Heart right ventricle (tissue), 16 donors: ENCODE measurements at places on chromosomes 13 and 19.

GRCh38 chr19:44931541-44931940 lies 10.5 kb upstream of the APOC4 start:
- DNase-seq = no peak

DNA sequence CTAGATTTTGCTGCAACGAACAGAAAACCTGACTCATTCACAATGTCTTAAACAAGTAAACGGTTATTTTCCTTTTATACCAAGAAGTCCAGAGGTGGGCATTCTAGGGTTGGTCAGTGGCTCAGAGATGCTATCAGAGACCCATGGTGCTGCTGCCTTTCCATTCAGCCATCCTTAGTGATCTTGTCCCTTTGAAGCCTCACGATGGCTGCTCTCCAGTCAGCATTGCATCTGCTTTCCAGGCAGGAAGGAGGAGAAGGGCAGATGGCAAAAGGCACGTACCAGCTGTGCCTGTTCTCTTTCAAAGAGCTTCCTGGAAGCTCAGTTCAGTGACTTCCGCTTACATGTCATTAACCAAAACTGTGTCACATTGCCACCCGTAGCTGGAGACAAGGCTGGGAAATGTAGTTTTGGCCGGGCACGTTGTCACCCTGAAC lies 30.1 kb downstream of the WDFY2 start:
- no peak for DNase-seq

DNA sequence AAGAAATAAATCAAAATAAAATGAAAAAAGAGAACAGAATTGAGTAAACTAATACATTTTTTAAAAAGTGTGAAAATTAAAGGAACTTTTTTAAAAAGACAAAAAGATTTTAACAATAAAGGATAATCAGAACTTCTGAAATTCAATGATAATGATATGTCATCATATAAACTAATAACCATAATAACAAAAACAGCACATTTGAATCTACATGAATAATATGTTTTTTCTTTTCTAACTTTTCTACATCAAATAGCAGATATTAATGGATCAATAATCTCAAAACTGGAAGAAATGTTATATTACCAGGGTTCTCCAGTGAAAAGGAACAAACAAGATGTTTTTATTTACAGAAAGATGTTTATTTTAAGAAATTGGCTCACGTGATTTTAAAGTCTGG lies 903.3 kb upstream of the MIR17HG start:
- no peak for DNase-seq

DNA sequence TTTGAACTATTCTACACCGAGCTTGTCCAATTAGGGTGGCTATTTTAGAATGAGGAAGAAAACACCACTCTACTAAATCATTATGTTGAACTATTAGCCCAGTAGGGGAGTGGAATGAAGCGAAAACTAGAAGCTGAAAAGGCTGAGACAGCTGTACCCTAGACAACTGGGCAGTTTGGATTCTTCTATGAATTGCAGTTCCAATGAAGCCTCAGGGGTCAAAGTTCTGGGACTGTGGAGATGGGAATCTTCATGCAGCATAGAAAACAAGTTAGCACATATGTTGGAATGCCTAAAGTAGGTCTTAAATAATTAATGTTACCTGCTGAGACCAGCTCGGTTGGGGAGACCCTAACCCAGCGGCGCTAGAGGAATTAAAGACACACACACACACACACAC lies 62.7 kb upstream of the ZNF726 start:
- no peak for DNase-seq

DNA sequence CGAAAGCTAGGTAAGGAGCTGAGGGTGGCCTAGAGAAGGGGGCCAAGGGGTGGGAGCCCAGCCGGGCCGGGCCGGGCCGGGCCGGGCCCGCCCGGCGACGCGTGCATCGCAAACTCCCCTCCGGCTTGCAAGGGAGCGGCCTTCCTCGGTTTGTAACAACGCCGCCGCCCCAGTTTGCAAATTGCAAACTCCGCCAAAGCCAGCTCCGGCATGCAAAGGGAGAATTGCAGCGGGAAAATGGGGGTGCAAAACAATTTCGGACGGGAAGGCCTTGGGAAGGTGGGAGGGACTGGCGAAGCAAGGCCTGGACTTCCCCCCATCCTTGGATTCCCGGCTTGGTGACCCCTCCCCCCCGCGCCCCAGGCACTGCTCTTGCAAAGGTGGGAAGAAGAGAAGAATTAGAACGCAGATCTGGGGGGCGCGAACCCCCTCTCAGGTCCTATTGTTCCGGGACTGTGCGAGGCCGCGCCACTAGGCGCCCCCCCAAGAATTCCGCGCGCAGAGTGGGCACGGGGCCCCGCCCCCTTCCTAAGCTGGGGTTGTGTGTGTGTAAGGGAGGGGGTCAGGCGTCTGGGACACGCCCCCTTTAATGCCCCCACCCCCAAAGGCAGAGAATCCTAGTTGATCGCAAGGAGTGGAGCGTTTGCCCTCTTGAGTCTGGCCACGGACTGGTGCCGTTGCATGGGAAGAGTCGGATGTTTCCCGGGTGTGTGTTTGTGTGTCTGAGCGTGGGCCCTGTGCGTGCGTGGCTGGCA lies 926 bp downstream of the PRR12 start:
- peak; percentile 42 for DNase-seq

GRCh38 chr13:46197299-46198048 lies 14.3 kb upstream of the LRRC63 start:
- DNase-seq = no peak

DNA sequence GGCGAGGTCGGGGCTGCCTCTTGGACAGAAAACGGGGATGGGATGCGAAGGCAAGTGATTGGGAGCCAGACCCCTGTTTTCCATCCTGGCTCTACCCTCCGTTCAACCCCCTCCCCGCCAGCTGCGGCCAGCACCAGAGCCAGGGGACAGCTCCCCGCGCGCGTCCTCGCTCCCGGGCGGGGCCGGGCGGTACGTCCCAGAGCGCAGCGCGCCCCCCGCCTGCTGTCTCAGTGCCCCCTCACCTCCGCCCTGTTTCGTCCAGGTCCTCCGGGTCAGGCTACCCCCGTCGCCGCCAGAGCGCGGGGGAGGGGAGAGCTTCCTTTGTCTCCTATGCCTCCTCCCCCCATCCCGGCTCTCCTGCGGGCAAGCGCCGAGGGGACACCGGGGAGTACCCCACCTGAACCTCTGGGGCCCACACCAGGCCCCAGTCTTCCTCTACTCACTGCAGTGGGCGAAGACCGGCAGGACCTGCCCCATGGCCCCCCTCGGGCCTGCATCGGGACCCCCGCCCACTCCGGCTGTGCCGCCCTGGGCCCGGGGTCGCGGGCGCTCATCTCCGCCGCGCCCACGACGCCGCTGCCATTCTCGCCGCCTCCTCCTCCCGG lies 396 bp downstream of the RTN2 start:
- no peak for DNase-seq

DNA sequence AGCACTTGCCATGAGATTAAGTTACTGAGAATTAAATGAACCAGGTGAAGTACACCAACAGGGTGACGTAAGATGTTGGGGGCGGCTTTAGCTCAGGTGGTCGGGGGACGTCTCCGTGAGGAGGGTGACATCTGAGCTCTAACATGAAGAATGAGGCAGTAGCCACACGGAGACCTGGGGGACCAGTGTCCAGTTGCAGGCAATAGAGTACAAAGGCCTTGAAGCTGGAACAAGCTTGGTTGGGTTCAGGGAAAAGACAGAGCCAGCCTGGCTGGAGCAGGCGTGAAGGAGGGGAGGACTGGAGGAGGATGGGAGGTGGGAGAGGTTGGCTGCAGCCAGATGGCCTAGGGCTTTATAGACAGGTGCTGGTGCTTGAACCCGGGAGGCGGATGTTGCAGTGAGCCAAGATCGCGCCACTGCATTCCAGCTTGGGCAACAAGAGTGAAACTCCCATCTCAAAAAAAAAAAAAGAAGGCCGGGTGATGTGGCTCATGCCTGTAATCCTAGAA lies 1.6 kb downstream of the SPINT2 start:
- no peak for DNase-seq

GRCh38 chr19:18477974-18478373 lies 40.0 kb upstream of the ISYNA1 start:
- no peak for DNase-seq

GRCh38 chr13:66427458-66427861 lies 802.7 kb downstream of the PCDH9 start:
- DNase-seq = no peak

DNA sequence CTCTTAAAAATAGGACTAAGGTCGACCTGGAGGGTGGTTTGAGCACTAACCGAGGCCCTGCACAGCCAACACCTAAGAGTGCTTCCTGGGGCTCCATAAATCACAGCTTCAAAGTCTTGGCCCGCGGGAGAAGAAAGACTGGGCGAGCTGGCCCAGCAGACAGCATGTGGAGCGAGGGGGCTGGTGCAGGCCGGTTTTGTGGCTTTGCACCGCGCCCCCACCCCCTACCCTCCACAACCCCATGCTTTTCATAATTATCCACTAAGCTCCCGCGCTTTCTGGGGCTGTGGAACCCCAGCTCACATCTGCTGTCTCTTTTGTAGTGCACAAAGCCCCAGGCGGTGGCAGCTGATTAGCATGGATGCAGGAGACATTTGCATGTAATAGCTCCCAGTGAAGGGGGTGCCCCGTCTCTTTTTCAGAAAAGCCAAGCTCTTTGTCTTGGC lies 17.1 kb downstream of the CARM1 start:
- DNase-seq = no peak

GRCh38 chr13:33994198-33994597 lies 176.2 kb downstream of the RFC3 start:
- no peak for DNase-seq

DNA sequence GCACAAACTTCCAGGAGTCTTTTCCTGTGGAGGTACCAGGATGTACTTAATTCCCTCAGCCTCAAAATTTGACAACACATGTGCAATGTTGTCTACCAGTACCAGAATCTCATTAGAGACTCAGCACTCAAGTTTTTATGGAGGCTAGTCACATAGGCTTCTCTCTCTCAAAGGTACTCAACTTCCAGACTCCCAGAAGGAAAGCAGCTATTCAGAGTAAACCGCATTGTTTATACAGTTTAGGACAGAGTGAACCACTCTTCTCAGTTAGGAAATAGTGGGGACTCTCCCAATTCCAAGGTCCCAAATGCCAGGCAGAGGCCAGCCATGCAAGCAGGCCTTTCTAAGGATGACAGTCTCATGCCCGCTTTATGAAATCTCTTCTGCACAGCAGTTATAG lies 8.5 kb upstream of the C1QTNF9B start:
- no peak for DNase-seq

- no peak for DNase-seq
Observed at GRCh38 chr13:31878495-31878894, 139.2 kb downstream of the RXFP2 start.

DNA sequence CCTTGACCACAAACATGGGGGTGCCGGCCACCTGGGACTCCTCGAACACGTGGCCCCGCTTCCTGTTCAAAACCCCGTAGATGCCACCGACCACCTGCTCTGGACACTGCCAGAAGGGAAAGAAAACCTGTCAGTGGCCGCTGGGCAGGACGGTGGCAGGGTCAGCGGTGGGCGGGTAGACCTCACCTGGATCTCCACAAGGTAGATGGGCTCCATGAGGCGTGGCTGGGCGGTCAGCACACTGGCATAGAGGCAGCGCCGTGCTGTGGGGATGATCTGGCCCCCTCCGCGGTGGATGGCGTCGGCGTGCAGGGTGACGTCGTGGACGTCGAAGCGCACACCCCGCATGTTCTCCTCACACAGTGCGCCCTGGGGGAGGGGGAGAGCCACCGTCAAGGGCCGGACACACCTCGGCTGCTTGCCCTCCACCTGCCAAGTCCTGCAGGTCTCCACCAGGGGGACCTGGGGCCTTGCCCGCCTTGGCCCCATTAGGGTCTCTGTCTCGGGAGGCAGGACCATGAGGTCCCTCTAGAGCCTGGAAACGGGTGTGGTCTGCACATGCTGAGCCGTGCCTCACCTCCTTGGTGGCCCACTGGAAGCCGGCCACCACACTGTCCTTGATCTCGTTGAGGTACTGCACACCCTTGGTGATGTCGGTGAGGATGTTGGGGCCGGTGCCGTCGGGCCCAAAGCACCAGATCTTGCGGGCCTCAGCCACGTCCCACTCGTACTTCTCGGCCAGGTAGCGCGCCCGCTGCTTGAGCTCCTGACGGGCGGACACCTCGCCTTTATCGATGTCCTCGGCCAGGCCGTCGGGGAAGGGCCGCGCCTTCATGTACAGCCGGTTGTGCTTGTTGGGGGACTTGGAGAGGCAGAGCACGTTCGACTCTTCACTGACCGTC lies 6.6 kb upstream of the DAPK3 start:
- DNase-seq = peak; percentile 4

GRCh38 chr19:47267350-47267759 lies 7.3 kb upstream of the INAFM1 start:
- DNase-seq = no peak

- no peak for DNase-seq
Observed at GRCh38 chr13:97475011-97475410, 41.0 kb downstream of the RAP2A start.

GRCh38 chr19:43798546-43799409 lies 3.5 kb downstream of the LYPD5 start:
- no peak for DNase-seq

- no peak for DNase-seq
Observed at GRCh38 chr13:21365574-21365973, 93.5 kb downstream of the ZDHHC20 start.

- no peak for DNase-seq
Observed at GRCh38 chr19:6540918-6541689, 10.3 kb downstream of the TNFSF9 start.

DNA sequence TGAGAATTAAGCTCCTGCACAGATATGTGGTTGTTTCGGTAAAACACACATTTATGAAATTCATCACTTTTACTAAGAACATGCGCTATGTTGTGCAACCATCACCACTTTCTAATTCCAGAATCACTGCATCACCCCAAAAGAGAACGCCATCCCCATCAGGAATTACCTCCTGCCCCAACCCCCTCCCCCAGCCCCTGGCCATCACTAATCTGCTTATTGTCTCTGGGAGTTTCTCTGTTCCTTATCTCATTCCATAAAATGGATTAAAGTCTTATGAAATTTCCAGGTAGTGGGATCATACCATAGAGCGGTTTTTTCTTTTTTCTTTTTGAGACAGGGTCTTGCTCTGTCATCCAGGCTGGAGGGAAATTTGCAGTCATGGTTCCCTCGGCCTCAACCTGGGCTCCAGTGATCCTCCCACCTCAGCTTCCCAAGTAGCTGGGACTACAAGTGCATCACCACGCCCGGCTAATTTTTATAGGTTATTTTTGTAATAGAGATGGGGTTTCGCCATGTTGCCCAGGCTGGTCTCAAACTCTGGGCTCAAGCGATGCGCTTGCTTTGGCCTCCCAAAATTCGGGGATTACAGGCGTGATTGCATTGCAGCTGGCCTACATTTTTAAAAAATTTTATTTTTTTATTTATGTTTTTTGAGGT lies 3.5 kb downstream of the ZSCAN5B start:
- no peak for DNase-seq
